ENCODE measurements at places on chromosomes 3 and 15. TPM values are rescaled to one million over a fixed set of nuclear protein-coding genes. Genes with fewer than 3 reads are reported as not detected.

CCDC80 gene
- polyA plus RNA-seq, result 0.89 TPM

CP gene
- polyA plus RNA-seq, result 0.32 TPM

SGO1 gene
- 6.9 TPM for polyA plus RNA-seq

HOMER2 gene
- polyA plus RNA-seq, result 12.5 TPM

DET1 gene
- 8.5 TPM for polyA plus RNA-seq

CASR gene
- polyA plus RNA-seq, result 0.36 TPM
